H9 (cell line): ENCODE measurements at places on chromosomes 2 and 18. TPM values are rescaled to one million over a fixed set of nuclear protein-coding genes. Genes with fewer than 3 reads are reported as not detected.

Gene CRIM1
- total RNA-seq: 27.0 and 27.6 TPM in 2 replicates

- no peak for DNase-seq
Observed at GRCh38 chr18:55141318-55141717, 182.1 kb upstream of the CCDC68 start.

GRCh38 chr2:168594778-168595177 lies 138.7 kb downstream of the CERS6 start:
- DNase-seq: no peak

GRCh38 chr18:49343179-49343578 lies 117.3 kb downstream of the DYM start:
- DNase-seq: no peak

GRCh38 chr2:120541553-120541932 lies 194.1 kb upstream of the GLI2 start:
- DNase-seq: no peak

DNA sequence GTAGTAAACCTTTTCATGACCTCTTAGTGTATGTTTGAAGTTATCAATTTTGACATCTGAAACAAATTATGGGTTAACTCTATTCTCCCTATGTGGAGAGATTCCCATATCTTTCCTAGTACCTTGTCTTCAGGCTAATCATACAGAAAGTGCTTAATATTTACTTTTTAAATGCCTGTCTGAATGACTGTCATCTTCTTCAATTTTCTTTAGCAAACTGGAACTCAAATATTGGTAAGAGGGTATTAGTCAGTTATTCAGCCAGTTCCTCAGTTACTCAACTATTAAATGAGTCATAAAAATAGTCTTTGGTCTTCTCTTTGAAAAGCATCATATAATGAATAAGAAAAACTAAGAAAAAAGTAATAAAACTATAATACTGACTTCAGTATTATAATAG lies 1038.0 kb upstream of the PIK3C3 start:
- no peak for DNase-seq

- no peak for DNase-seq
Observed at GRCh38 chr2:216056739-216057138, 24.9 kb downstream of the PECR start.

DNA sequence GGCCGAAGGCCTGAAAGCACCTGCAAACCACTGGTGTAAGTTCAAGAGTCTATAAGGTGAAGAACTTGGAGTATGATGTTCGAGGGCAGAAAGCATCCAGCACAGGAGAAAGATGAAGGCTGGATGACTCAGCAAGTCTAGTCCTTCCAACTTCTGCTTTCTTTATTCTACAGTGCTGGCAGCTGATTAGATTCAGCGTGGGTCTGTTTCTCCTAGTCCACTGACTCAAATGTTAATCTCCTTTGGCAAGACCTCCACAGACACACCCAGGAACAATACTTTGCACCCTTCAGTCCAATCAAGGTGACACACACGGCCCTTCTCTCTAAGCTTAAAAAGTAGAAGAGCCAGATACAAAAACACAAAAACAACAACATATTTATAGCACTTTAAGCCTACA lies 43.4 kb downstream of the NMS start:
- no peak for DNase-seq

Gene SCYGR4
- total RNA-seq: not detected in 2 replicates
